ENCODE measurements at places on chromosomes 11 and 22.
A peak's percentile ranks its signal among the peaks of the same experiment; 100 is the strongest.

DNA sequence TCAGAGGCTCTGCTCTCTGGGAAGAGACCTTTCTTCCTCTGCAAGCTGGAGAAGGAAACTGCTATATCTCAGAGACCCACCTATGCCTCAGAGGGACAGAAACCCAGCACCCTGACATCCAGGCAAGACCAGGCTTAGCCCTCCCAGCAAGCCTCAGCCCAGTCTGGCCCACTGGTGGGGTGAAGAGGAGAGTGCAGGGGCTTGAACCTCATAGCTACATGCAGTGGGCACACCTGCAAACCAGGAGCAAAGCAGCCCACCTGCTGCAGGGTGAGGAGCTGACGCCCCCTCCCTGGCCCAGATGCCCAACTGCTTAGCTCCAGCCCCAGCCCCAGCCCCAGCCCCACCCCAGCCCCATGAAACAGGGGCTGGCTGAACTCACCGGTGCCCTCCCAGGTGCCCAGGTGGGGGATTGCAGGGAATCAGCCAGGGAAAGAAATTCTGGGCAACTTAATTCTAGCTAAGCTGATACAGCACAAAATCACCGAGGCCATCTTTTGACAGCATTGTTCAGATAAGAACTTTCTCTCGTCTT, 246.8 kb downstream of the BUD13 start:
- no peak for DNase-seq

- DNase-seq = no peak
These were observed 21.7 kb downstream of the KIRREL3 start for GRCh38 chr11:126978911-126979310.

GRCh38 chr22:17980638-17981051, 43.7 kb downstream of the MICAL3 start:
- DNase-seq = peak; percentile 21

- DNase-seq = no peak
These were observed 162.0 kb upstream of the GUCY1A2 start for GRCh38 chr11:107180236-107180635.

DNA sequence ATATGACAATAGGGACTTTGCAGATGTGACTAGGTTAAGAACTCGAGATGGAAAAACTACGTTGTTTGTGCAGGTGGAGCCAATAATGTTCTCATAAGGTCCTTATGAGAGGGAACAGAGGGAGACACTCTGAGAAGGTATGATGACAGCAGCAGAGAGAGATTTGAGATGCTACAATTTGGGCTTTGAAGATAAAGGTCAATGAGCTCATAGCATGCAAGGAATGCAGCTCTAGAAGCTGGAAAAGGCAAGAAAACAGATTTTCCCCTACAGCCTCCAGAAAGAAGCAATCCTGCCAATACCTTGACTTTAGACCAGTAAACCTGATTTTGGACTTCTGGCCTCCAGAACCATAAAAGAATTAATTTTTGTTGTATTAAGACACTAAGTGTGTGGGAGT, 21.1 kb downstream of the FAM76B start:
- no peak for DNase-seq
